BJ (cell line): ENCODE measurements at places on chromosomes 5 and 9.

- DNase-seq: no peak
Measured at GRCh38 chr5:131945551-131946168, at the start of gene MEIKIN. MEIKIN (minus strand) TSS chr5:131945663; CDS start chr5:131945505, 158 bp downstream.

DNA sequence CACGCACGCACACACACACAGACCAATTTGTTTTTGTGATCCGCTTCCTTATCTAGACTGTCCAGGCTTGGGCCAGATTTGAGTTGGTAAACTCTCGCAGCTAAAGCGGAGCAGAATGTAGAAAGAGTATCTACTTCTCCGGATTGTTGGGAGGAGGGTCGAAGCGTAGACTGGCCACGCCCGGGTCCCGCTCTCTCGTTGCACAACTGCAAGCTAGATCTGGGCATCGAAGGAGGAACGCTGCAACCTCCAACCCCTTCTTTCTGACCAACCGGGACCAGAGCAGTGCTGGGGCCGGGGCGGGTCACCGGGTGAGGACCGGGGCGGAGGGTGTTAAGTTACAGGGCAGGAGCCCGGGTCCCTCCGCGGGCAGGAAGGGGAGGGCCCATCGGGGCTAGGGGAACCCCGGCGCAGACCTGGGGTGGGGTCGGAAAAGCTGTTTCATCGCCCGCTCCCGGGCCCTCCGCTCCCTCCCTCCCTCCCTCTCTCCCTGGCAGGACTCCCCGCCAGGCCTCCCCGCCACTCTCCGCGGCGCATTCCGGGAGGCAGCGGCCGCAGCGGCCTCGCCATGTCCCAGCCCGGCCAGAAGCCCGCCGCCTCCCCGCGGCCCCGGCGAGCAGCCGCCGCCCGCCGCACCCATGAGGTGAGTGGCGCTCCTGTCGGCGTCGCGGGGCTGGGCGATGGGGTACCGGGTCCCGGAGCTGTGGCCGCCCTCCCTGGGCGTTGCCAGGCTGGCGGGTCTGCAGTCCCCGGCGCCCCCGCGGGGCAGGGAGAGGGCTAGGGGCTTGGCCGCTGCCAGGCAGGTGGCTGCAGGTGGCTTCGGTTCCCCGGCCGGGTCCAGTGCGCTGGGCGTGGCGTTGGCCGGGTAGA, at the start of gene CAST:
Gene CAST, plus strand, starts transcription at position 522 of the 870 bp plus-strand sequence. Its CDS starts 47 bp downstream, at position 569.
- DNase-seq: peak; percentile 68

GRCh38 chr5:158317507-158317906, 458.6 kb upstream of the CLINT1 start:
- DNase-seq: no peak

DNA sequence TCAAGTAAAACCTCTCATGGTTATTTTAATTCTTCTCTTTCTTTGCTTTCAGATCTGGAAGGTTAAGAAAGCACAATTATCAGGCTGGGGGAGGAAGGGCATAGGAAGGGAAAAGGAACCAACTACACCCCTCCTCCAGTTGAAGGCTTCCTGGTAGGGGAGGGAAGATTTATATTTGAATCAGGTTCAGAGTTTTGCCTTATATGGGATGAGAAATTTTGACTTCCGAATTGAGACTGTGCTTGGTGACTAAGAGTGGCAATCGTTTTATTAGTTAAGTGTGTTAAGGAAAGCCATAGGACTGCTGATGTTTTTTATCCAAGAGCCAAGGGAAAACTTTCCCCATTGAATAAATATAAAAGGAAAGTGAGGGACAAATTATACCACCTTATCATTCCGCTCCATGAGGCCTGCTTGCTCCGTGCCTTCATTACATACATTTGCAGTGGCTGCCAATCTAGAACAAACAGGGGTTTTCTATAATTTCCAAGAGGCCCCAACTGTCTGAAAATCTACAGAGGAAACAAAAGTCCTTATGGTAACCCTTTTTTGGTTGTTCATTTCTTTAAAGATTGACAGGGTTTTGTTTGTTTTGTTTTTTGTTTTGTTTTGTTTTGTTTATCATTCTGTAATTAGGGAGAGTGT, 115.7 kb upstream of the EPB41L4A start:
- no peak for DNase-seq

GRCh38 chr5:114118511-114118910, 243.4 kb upstream of the KCNN2 start:
- DNase-seq: no peak

GRCh38 chr9:112892981-112893380, 2.3 kb upstream of the SLC46A2 start:
- DNase-seq: no peak

DNA sequence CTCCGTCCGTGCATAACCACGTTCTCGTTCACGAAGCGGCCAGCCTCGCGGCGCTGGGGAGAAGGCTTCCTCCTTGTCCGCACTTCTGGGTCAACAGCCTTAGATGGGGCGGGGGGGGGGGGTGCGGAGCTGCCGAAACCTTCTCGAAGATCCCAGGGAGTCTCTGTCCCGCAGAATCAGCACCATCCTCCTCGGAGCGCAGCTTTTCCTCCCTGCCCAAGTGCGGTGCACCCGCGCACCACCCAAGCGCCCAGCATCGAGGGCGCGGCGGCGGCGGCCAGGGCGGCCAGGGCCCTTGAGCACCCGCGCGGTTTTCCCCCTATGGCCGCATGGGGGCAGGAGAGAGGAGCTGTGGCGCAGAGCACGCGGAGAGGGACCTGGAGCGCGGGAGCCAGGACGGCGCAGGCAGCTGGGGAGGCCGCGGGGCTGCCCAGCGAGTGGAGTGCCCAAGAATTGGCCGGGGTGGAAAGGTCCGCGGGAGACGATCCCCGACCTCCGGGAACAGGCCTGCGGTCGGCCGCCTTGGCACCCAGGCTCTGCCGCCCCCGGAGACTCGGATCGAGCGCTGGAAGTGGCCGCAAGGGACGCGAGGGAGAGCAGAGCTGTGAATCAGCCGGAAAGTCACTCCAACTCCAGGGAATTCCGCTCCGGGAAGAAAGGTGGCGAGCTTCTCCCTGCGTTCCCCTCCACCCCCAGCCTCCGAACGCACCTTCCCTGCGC, 43.1 kb downstream of the TMEM174 start:
- DNase-seq: no peak

DNA sequence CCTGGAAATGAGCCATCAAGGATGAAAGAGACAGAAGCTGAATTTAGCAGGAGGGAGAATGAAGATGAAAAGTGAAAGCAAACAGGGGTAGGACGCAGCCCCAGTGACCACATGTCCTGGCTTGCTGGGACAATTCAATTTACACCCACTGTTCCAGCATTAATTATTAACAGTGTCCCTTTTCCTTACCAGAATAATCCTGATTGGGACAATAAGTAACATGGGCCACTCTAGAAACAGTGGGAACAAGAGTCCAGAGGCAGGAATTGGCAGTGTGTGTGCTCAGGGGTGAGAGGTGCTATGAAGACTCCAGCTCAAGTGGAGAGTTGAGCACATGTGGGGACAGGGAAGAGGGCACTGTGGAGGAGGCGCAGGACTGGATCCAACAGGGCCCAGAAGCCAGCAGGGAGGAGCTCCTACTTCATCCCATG, 147.1 kb downstream of the C5orf15 start:
- no peak for DNase-seq

GRCh38 chr9:24801344-24801743, 255.6 kb upstream of the IZUMO3 start:
- no peak for DNase-seq

- DNase-seq: no peak
Measured at GRCh38 chr5:68482199-68482598, 266.6 kb downstream of the PIK3R1 start.

DNA sequence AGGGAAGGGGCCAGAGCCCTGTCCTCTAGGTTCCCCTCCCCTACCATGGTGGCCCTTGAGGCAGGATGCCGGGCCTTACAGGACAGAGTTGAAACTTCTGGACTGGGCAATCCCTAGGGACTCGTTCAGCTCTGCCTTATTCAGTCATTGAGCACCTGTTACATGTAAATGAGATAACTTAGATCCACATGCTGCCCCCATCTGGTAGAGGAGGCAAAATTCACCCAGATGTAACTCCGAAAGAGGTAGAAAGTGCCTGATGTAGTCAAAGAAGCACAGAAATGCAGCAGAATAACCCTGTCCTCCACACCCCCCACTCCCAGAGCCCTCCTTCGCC, 1.5 kb downstream of the GGTA1 start:
- no peak for DNase-seq

DNA sequence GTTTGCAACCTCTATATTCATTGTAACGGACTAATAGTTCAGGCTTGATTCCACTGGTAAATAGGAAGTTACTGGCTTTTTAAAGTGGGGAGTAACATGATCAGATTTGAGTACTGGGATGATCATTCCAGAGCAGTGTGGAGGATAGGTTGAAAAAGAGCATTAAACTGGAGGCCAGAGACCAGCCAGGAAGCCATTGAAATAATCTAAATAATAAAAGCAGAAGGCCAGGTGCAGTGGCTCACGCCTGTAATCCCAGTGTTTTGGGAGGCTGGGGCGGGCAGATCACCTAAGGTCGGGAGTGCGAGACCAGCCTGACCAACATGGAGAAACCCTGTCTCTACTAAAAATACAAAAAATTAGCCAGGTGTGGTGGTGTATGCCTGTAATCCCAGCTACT, 56.0 kb upstream of the MSX2 start:
- no peak for DNase-seq

GRCh38 chr9:82721593-82721992, 341.3 kb downstream of the RASEF start:
- no peak for DNase-seq

DNA sequence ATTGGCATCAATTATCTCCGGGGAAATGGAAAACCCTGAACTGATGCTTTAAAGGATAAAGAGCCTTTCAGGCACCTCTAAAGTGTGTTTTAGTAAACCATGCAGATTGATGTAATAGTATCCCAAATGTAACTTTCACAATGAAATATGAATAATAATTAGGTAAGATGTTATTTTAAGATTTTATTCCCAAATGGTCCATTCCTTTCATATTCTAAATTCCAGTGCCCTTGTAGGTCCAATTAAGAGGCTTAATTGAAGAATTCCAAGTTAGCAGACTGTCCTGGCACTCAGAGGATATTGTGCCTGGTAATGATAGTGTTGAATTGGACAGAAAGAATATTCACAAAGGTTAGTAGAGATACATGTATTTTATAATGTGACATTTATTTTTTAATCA, 352.5 kb upstream of the NUDT12 start:
- no peak for DNase-seq

DNA sequence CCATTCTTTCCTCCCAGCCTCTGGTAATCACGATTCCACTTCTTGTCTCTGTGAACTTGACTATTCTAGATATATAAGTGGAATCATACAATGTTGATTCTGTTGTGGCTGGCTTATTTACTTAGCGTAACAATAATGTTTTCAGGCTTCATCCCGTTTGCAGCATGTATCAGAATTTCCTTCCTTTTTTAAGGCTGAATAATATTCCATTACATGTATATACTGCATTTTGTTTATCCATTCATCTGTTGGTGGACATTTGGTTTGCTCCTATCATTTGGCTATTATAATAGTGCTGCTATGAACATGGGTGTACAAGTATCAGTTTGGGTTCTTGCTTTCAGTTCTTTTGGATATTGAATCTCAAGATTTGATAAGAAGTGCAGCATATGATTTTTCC, 239.7 kb upstream of the ZNF608 start:
- no peak for DNase-seq

DNA sequence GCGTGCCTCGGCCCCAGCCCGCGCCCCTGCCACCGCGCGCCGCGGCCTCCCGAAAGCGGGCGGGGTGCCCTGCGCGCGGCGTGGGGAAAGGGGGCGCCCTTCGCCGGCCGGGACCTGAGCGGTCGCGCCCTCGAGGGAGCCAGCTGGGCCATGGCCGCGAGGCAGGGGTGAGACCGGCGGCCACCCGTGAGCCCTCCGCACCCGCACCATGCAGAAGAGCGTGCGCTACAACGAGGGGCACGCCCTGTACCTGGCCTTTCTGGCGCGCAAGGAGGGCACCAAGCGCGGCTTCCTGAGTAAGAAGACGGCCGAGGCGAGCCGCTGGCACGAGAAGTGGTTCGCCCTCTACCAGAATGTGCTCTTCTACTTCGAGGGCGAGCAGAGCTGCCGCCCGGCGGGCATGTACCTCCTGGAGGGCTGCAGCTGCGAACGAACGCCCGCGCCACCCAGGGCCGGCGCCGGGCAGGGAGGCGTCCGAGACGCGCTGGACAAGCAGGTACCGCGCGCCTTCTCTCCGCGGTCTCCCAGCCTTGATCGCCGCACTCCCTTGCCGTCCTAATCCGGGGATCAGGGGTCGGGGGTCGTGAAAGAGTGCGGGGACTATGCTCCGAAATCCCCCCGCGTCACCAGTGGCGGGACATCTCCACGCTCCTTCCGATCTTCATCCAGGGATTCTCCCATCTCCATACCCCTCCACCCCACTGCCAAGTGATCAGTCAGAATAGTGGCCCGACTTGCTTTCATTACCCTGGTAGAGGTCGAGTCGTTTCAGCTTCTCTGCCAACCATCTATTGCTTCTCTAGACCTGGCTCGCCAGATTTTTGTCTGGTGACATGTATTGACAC, 590 bp downstream of the RASGRF2 start:
- no peak for DNase-seq

GRCh38 chr5:106399391-106399790, 1271.3 kb downstream of the EFNA5 start:
- peak; percentile 26 for DNase-seq

DNA sequence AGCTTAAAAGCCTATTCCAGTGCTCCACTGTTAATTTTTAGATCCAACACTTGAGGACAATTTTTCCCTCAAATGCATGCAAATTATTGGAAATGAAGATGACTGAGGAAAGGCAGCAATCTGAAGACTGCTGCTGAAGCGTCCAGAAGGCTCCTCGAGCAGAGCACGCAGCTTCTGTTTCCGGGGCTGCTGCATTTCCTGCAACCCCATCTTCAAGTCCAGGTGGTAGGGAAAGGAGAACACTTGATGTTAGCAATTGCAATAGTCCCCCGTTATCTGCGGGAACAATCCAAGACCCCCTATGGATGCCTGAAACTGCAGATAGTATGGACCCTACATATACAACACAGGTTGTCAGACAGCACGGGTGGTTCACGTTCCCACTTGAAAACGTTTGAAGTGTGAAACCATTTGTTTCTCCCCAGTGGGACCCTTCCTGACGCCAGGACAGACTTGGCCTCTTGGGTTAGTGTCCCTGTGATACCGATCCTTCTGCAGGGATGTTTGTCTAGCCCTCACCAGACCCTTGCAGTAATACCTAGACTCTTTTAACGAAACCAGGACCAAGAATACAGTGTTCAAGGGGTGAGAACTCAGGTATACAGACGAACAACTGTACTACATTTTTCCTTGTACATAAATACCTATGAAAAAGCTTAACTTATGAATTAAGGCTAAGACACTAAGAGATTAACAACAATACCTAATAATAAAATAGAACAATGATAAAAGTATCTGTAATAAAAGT, 152.3 kb downstream of the HSD17B3 start:
- no peak for DNase-seq
